ENCODE measurements at places on chromosomes 3 and 15.
A peak's percentile ranks its signal among the peaks of the same experiment; 100 is the strongest.

DNA sequence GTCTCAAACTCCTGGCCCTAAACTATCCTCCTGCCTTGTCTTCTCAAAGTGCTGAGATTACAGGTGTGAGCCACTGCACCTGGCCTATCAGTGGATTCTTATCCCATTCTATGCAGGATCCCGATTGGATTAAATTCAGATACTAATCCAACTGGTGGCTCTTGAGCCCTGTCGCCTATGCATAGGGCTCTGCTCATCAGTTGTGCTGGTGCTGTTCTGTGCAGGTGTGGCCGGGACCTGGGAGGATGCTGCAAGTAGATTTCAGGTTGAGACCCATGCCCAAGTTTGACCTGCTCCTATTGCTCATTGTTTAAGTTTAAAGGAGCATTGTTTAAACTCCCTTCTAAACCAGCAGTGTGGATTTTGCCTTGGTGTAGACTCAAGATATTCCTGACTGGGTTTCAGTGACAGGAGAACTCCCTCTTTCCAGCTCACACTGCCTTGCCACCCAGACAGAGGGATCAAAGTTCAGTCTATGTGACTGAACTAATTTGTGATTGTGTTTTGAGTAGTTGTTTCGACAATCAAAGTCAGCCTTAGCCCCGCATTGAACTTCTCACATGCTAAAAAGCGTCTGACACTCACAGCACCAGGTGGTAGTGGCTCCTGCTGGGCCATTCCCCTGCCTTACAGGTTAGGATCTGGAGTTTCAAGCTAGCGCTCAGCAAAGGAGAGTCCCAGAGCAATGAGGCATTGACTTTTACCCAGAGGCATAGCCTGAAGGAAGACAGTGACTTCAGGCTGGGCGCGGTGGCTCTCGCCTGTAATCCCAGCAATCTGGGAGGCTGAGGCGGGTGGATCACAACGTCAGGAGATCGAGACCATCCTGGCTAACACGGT lies 45.0 kb upstream of the PIK3CB start:
- DNase-seq, result no peak

GRCh38 chr3:180306155-180306554 lies 269.4 kb upstream of the PEX5L start:
- no peak for DNase-seq

GRCh38 chr15:40307421-40308211 lies at the start of gene PLCB2:
TSS of gene PLCB2 (minus strand) at chr15:40307935. CDS start at chr15:40307672, 263 bp downstream.
- DNase-seq, result no peak

DNA sequence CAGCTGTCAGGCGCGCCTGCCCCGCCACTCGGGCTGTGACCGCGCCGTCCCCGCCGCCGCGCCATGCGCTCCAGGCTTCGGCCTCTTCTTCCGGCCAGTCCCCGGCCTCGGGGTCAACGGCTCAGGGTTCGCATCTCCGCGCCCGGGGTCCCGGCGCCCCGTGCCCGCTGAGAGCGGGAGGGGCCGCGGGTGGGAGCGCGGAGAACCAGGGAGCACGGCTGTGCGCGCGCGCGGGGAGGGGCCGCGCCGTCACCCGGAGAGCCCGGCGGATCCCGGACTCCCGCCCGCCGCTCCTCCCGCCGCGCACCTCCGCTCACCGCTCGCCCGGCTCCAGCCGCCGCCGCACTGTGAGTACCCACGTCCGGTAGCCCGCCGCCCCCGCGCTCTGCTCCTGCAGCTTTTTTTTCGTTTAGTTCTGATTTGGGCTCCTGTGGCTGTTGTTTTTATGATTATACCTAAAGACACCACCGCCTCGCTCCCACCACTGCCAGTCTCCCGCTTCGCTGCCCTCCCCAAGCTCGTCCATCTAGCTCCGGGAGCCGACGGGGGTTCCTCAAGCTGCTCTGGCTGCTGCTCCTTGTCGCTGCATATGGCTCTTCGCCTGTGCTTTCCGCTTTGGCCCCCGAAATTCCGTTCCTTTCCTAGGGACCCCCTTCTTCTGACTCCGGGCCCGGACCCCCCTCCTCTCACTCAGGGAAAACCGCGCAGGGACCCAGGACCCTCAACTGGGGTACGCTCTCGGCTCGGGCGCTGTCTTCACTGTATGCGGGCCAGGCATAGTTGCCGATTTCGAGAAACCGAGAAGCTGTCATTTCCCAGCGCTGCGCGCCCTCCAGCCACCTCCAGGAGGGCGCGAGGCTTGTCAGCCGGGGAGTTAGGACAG lies 1.8 kb upstream of the SKOR1 start:
- no peak for DNase-seq

DNA sequence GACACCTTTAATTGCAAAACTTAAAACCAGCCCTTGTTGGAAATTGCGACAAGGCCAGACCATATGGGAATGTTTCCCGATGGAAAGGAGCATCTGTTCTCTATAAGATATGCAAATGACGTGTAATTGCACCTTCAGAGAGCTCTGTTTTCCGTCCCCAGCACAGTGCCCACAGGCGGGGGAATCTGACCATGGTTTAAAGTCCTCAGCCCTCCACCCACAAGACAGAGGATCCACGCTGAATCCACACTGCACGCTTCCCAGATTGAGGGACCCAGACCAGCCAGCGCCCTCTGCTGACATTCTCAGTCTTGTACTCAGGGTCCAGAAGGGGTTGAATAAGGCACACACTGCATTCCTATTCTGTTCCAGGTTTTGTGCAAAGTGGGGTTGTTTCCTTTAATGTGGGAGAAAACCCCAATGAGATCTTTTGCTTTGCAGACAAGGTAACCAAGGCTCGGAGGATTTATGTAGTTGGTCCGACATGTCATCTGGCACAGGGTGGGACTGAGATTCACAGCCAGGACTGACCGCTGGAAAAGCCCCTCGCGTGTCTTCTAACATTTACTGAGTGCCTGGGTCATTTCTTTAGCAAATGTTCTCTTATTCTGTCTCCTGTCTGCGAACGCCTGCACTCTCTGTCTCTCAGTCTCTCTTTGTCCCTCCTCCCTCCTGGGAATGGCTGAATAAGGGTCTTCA lies 36.8 kb upstream of the KLHL25 start:
- peak; percentile 79 for DNase-seq

- DNase-seq, result no peak
Observed at GRCh38 chr3:99601515-99601914, 36.9 kb upstream of the COL8A1 start.

- peak; percentile 49 for DNase-seq
Observed at GRCh38 chr15:74964794-74965193, 8.2 kb upstream of the RPP25 start.

DNA sequence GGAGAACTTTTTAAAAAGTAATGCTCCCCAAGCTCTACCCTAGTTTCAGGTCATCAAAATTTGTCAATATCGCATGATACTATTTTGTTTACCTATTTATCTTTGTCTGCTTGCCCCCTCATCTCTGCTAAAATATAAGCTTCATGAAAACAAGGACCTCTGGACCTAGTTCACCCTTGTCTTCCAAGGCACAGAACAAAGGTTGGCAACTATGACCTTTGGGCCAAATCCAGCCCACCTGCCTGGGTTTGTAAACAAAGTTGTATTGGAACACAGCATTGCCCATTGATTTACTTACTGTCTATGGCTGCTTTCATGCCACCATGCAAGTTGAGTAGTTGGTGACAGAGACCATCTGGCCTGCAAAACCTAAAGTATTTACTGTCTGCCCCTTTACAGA lies 462.2 kb upstream of the SUCLG2 start:
- DNase-seq, result no peak

GRCh38 chr3:41276191-41276590 lies 76.9 kb downstream of the CTNNB1 start:
- no peak for DNase-seq

- no peak for DNase-seq
Observed at GRCh38 chr15:38534691-38535090, 29.9 kb downstream of the RASGRP1 start.

- no peak for DNase-seq
Observed at GRCh38 chr3:181917027-181917426, 205.3 kb downstream of the SOX2 start.

DNA sequence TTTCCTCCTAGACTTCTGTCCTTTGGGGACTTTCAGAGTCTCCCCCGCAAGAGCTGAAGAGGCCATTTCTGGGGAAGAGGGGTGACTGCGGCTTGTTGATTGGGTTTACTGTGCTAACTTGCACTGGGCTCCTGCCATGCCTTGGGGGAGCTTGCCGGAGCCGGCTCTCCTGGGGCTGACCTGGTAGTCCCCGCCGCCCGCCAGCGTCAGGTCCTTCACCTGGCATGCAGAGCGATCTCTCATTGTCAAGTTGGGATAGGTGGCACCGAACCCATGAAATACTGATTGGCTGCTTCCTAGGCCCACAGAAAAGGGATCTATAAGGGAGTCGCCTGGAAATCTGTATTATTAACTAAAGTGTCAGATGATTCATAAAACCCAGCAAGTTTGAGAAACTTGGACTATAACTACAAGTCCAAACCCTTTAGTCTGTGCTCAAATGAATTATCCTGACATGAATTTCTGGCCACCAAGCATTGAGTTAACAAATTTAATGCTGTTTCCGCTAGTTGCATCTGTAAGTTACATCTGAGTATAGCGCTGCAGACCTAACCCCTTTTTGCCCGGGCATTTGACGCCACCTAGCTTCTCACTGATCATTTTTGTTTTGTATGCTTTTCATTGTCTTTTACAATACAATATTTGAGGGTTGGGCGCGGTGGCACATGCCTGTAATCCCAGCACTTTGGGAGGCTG lies 607 bp upstream of the IMP3 start:
- DNase-seq, result peak; percentile 71

- DNase-seq, result no peak
Observed at GRCh38 chr15:27249760-27250109, 278.8 kb downstream of the GABRG3 start.

DNA sequence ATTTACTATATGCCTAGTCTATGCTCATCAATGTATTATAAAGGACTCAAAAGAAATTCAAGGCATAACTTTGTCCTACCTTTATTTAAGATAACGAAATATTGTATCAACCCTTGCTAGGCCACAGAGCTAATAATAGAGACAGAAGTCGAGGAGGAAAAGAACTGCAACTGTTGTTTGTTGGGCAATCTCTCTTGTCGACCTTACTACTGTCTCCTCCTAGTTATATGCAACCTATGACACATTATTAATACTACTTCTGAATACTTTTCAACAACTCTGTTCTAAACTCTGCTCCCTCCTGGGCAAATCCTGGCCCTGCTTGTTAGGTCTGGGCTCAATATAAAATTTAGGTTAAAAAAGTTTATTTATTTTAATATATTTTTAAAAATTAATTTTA lies 24.6 kb downstream of the SPPL2A start:
- DNase-seq, result no peak

GRCh38 chr15:89662893-89663626 lies 7.8 kb upstream of the KIF7 start:
- DNase-seq, result peak; percentile 94

DNA sequence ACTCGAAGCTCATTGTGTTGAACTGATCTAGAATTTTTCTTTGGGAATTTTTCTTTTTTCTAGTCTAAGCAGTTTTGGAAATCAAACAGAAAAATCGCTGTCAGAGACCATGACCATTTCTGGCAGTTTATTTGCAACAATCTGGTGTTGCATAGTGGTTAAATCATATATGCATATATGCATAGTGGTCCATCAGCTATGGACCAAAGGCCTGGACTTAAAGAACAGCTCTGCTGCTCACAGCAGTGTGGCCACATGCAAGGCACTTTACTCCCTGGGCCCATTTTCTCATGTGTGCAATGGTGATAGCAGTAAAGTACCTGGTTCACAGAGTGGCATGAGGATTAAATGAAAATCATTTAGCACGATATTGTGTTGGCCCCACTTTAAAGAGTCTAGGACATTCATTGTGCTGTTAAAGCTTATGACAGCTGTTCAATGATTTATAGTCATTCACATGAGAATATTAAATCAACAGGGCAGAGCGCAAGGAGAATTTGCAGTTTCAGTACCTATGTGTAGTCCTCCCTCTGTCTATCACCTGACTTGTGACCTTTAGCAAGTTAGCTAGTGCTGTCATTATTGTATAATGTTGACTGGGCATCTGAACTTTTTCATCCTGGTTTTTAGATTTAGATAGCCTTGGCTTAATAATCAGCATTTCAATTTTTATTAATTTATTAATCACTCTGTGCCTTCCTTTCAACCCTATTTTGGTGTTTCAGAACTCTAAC lies 46.4 kb downstream of the BLM start:
- no peak for DNase-seq

GRCh38 chr3:32321095-32321790 lies 70.4 kb upstream of the CMTM7 start:
- DNase-seq, result peak; percentile 68

GRCh38 chr15:32659340-32660155 lies 18.0 kb downstream of the SCG5 start:
- DNase-seq, result peak; percentile 57

- no peak for DNase-seq
Observed at GRCh38 chr3:8206971-8207617, 294.5 kb upstream of the LMCD1 start.

DNA sequence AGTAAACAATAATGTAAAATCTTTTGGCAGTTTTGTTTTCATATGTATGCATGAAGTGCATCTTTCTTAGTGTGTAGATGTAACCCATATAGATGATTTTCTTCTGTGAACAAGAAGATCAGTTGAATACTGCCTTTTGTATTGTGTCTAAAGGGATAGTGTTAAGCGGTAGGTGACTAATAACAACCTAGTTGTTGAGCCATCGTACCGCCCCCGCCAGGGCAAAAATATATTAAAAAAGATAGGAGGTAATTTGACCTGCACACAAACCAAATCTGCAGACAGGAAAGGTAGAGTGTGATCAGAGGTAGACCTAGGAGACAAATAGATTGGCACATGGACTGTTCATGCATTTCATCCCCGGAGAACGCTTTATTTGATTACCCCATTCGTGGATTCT lies 3.3 kb upstream of the GMNC start:
- DNase-seq, result no peak

GRCh38 chr3:54033761-54034160 lies 88.6 kb upstream of the CACNA2D3 start:
- no peak for DNase-seq

GRCh38 chr15:62326460-62327011 lies 161.5 kb upstream of the C2CD4B start:
- DNase-seq, result no peak

- DNase-seq, result no peak
Observed at GRCh38 chr15:68704496-68705021, 116.1 kb downstream of the ANP32A start.

DNA sequence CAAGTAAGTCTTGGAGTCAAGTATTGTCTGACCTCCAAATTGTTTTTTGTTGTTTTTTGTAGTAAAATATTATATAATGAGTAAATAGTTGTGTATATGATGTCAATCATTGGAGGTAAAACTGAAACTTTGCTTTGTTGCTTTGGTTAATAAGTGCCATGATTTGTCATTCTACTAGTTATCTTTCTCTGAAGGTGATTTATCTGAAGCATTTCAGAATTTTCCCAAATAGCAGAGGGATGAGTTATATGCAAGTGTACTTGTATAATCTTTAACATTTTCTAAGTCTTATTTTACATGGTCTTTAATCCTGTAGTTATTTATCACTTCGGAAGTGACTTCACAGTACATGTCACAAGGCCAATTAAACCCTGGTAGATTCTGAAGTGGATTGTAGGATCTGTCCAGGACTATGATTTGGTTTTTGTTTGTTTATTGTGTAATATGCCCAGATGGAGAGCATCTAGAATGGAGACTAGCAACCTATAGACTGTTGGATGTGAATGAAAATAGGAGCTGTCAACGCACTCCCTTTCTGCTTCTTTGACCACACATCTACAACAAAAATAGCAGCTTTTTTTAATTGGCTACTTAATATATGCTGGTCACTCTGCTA lies 93.1 kb upstream of the SAMMSON start:
- DNase-seq, result no peak

Data from choroid plexus epithelial cell (primary cell).